Smooth muscle cell of the pulmonary artery (primary cell): ENCODE measurements at places on chromosomes 3 and 15. TPM values are rescaled to one million over a fixed set of nuclear protein-coding genes. Genes with fewer than 3 reads are reported as not detected.

The NPAP1 gene
- not detected in 2 replicates for total RNA-seq

The ZDHHC3 gene
- 50.4 and 58.5 TPM in 2 replicates for total RNA-seq

The GOLGA8H gene
- 0.30 and 0.39 TPM in 2 replicates for total RNA-seq

The C3orf52 gene
- total RNA-seq = 2.5 and 13.6 TPM in 2 replicates

The ARIH1 gene
- 72.7 and 81.4 TPM in 2 replicates for total RNA-seq

The ISG20 gene
- 2.2 and 4.0 TPM in 2 replicates for total RNA-seq

The GREM1 gene
- total RNA-seq = 166 and 792 TPM in 2 replicates

The GRAMD2A gene
- 0.33 and 0.46 TPM in 2 replicates for total RNA-seq

The GOLGA8T gene
- 0.13 and 0.17 TPM in 2 replicates for total RNA-seq

The ETFA gene
- 98.3 and 109 TPM in 2 replicates for total RNA-seq

The FAM81A gene
- 0.20 and 0.33 TPM in 2 replicates for total RNA-seq

The BOC gene
- 7.6 and 15.6 TPM in 2 replicates for total RNA-seq

The KBTBD13 gene
- not detected in 2 replicates for total RNA-seq

The PHLDB2 gene
- total RNA-seq = 78.1 and 101 TPM in 2 replicates

The ARID3B gene
- 2.0 and 2.4 TPM in 2 replicates for total RNA-seq

The ATP8B4 gene
- 1.7 and 3.8 TPM in 2 replicates for total RNA-seq

The CHRM5 gene
- total RNA-seq = 0.07 TPM in 1 of 2 replicates, not detected in the other

The CKMT1B gene
- not detected in 2 replicates for total RNA-seq

The MUC20 gene
- total RNA-seq = 0.20 and 0.50 TPM in 2 replicates

The GOLGA6L7 gene
- total RNA-seq = not detected in 2 replicates

The ULK4 gene
- 8.9 and 11.3 TPM in 2 replicates for total RNA-seq

The LMLN gene
- 14.8 and 15.1 TPM in 2 replicates for total RNA-seq

The FEZF2 gene
- total RNA-seq = not detected in 2 replicates

The NTRK3 gene
- total RNA-seq = 1.4 and 1.5 TPM in 2 replicates

The RCN2 gene
- 96.3 and 98.2 TPM in 2 replicates for total RNA-seq

The ERICH6 gene
- 0.03 and 0.07 TPM in 2 replicates for total RNA-seq

The P2RY13 gene
- not detected in 2 replicates for total RNA-seq

The GPR62 gene
- total RNA-seq = 0.07 TPM in 1 of 2 replicates, not detected in the other

The GALK2 gene
- total RNA-seq = 31.5 and 42.0 TPM in 2 replicates

The XCR1 gene
- total RNA-seq = not detected in 2 replicates

The CAND2 gene
- 5.1 TPM in 2 replicates for total RNA-seq

The CCDC9B gene
- 49.3 and 91.9 TPM in 2 replicates for total RNA-seq

The PCLAF gene
- total RNA-seq = 12.9 and 18.4 TPM in 2 replicates

The CSPG5 gene
- total RNA-seq = 0.26 and 0.30 TPM in 2 replicates

The CRBN gene
- total RNA-seq = 40.5 and 52.2 TPM in 2 replicates

The CFAP100 gene
- total RNA-seq = not detected in 2 replicates

The PPP2R3A gene
- total RNA-seq = 9.3 and 9.6 TPM in 2 replicates

The PAQR9 gene
- total RNA-seq = 0.20 and 0.36 TPM in 2 replicates

The FGF12 gene
- 0.03 and 0.07 TPM in 2 replicates for total RNA-seq

The FAM162A gene
- total RNA-seq = 36.8 and 59.1 TPM in 2 replicates

The IQCF2 gene
- not detected in 2 replicates for total RNA-seq

The CIB2 gene
- 2.8 and 3.6 TPM in 2 replicates for total RNA-seq

The FILIP1L gene
- total RNA-seq = 23.8 and 24.7 TPM in 2 replicates

The GLDN gene
- 3.3 and 3.7 TPM in 2 replicates for total RNA-seq

The C2CD4A gene
- 0.36 and 1.4 TPM in 2 replicates for total RNA-seq

The IL20RB gene
- 0.98 and 1.0 TPM in 2 replicates for total RNA-seq

The ALS2CL gene
- total RNA-seq = 1.8 and 3.2 TPM in 2 replicates

The CCR2 gene
- not detected in 2 replicates for total RNA-seq

The CD200R1 gene
- 0.07 TPM in 1 of 2 replicates, not detected in the other for total RNA-seq

The SHC4 gene
- 2.7 and 3.9 TPM in 2 replicates for total RNA-seq

The A4GNT gene
- not detected in 2 replicates for total RNA-seq

The PTPRG gene
- 59.8 and 72.5 TPM in 2 replicates for total RNA-seq

The MAP6D1 gene
- total RNA-seq = 2.3 and 3.1 TPM in 2 replicates
